ENCODE measurements at places on chromosomes 6 and 20. TPM values are rescaled to one million over a fixed set of nuclear protein-coding genes. Genes with fewer than 3 reads are reported as not detected.

The ENPP5 gene
- total RNA-seq = 13.9 TPM

The SLC35F1 gene
- total RNA-seq = 12.8 TPM

The HTR1B gene
- total RNA-seq = 2.3 TPM

The HAO1 gene
- not detected for total RNA-seq

The BCL2L1 gene
- total RNA-seq = 82.4 TPM

The ZSWIM1 gene
- total RNA-seq = 11.6 TPM

The GSTA2 gene
- 1.1 TPM for total RNA-seq

The DLL1 gene
- 3.5 TPM for total RNA-seq

DNA sequence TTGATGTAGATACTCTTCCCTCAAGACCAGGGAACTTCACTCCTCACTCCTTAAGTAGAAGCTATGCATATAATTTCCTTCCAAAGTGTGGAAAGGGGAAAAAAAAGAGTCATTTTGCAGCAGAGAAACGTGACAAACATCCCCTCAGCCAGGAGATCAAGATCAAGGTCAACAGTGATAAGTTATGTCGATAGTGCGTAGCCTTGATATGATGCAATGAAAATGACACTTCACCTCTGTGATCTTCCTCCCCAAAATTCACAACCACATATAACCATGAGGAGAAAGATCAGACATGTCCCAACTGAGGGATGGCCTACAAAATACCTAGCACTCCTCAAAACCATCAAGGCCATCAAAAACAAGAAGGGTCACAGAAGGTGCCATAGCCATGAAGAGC is 160.4 kb upstream of the MYLIP start:
- H3K36me3 ChIP-seq = no peaks in the 10 kb centered on the region
- no peaks in the 10 kb centered on the region for H3K27me3 ChIP-seq
- H3K4me1 ChIP-seq = peaks cover 9% of the 10 kb centered on the region
- no peak for DNase-seq
- no peak overlapping the region for H3K27ac ChIP-seq

GRCh38 chr6:36252005-36252404 is 17.9 kb upstream of the PNPLA1 start:
- H3K4me3 ChIP-seq = no peak overlapping the region
- H3K27me3 ChIP-seq = no peaks in the 10 kb centered on the region
- DNase-seq = no peak
- no peak overlapping the region for H3K27ac ChIP-seq
- H3K4me1 ChIP-seq = no peaks in the 10 kb centered on the region

DNA sequence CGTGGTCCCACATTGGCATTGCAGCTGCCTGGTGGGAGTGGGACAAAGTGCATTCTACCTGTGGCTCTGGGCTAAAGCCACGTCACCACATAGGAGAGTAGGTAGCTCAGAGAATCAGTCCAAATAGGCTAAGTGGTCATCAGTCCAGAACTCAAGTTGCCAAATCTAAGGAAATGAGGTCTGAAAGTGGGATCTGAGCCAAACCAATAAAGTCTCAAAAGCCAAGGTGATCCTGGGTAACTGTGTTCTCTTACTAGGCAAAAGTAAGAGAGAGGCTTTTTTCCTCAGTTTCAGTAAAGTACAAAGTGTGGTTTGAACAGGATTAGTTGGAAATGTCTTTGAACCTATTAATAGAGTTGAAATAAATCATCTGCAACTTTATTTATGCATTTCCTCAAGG is 68.6 kb upstream of the CNKSR3 start:
- H3K4me1 ChIP-seq = no peaks in the 10 kb centered on the region
- H3K27ac ChIP-seq = no peak overlapping the region
- DNase-seq = no peak

- H3K27me3 ChIP-seq = peaks cover 8% of the 10 kb centered on the region
- no peak overlapping the region for H3K27ac ChIP-seq
- H3K4me1 ChIP-seq = peaks cover 14% of the 10 kb centered on the region
- no peaks in the 10 kb centered on the region for H3K36me3 ChIP-seq
- no peak for DNase-seq
Observed at GRCh38 chr6:13076575-13076974, 251.8 kb downstream of the TBC1D7 start.

- H3K27ac ChIP-seq = no peak overlapping the region
- DNase-seq = no peak
- no peaks in the 10 kb centered on the region for H3K27me3 ChIP-seq
Observed at GRCh38 chr6:47520282-47520681, 42.7 kb downstream of the CD2AP start.

DNA sequence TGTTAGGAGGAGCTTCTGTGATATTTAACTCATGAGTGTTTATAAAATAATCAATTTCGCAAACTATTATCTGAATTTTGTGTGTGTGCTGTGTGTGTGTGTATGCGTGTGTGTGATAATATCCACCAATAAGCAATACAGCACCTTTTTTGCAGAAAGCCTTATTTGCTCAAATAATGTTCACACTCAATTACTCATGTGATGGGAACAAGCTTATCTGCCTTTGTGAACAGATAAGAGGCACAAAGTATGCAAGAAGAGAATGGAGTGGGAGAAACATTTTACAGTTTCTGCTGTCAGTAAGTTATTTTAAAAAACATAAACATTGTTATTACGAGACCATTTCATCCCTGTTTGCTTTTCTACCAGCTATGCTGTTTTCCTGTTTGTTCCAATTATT is 36.7 kb upstream of the PTPRK start:
- no peaks in the 10 kb centered on the region for H3K36me3 ChIP-seq
- peaks cover 5% of the 10 kb centered on the region for H3K4me1 ChIP-seq
- DNase-seq = no peak
- H3K27me3 ChIP-seq = peaks cover 11% of the 10 kb centered on the region

DNA sequence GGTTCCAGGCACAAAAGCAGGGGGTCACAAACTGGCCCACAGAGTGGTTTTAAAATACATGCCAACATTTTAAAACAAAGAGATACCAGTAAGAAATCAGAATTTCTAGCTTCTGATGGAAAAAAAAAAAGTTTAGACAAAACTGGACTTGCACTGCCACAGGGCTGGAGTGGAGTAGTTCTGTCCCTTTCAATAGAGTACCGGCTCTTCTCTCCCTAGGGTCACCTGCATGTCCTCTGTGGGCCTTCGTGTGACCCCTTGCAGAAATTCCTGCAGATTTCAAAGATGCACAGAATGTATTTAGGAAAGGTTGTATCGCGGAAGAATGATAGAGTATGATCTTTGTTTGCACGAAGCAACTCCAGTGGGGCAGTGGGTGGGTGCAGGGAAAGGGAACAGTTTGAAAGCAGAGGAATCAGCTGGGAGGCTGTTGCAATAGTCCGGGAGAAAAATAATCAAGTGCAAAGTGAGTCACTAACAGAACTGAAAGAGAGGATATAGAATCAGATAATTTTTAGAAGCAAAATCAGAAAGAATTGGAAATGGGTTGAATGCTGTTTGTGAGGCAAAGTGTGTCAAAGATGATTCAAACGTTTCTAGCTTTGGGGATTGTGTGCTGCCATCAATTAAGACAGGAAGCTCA is 97.3 kb upstream of the STXBP5 start:
- no peaks in the 10 kb centered on the region for H3K27me3 ChIP-seq
- H3K4me3 ChIP-seq = no peak overlapping the region
- no peak for DNase-seq
- no peaks in the 10 kb centered on the region for H3K36me3 ChIP-seq
- H3K27ac ChIP-seq = no peak overlapping the region

GRCh38 chr6:10373642-10374359 is 41.1 kb downstream of the TFAP2A start:
- no peak overlapping the region for H3K4me3 ChIP-seq
- H3K27ac ChIP-seq = no peak overlapping the region
- no peak for DNase-seq

DNA sequence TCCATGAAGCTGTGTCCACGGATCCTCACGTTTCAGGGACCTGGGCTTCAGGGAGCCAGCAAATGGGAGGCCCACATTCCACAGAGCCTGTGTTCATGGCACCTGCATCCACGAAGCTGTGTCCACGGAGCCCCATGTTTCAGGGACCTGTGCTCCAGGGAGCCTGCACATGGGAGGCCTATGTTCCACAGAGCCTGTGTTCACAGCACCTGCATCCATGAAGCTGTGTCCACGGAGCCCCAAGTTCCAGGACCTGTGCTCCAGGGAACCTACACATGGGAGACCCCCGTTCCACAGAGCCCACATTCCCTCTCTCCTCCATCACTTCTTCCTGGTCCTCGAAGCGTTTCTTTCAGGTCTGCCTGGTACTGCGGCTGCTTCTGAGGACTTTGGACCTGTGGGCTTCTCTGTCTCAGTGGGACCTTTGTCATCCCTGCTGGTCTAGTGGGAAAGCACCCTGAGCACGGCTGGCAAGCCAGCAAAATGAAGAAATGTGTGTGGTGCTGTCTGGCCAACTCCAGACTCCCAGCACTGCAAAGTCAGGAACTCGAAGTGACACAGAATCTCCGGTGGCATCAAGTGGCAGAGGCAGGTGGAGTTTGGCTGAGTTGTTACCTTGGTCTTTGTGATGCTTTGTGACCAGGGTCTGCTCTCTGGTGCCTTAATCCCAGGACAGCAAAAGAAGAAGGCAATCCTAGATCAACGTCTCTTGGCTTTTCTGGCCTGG is 245.9 kb downstream of the DLL1 start:
- H3K4me1 ChIP-seq = no peaks in the 10 kb centered on the region
- no peak for DNase-seq
- no peaks in the 10 kb centered on the region for H3K27me3 ChIP-seq

DNA sequence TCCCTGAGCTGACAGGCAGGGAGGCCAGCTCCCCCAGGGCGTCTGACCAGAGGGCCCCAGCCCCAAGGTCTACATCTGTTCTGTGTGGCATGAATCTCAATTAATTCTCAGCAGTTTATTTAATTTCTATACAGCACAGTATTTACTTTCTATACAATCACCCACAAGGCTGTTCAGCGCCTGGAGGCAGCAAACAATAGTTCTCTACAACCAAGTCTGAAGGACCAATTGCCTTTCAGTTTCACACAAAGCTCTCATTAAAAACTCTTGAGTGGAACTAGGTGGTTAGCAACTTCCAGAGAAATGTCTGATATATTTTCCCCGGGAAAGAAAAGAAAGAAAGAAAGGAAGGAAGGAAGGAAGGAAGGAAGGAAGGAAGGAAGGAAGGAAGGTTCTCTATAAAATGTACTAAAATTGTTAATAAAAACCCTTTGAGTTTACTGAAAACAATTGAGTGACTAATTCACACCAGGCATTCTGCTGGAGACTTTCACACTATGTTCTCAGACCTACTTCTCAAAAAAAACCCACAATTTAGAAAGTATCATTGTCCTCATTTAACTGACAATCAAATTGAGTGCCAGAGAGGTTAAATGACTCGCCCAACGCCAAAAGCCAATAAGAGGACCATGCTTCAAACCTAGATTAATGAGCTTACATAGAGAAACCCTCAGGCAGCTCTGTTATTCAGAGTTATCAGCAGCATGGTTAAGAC is 62.5 kb downstream of the METTL24 start:
- H3K27ac ChIP-seq = peak overlapping the region; percentile 71
- H3K4me1 ChIP-seq = peaks cover 3% of the 10 kb centered on the region
- no peak overlapping the region for H3K4me3 ChIP-seq
- no peaks in the 10 kb centered on the region for H3K27me3 ChIP-seq

DNA sequence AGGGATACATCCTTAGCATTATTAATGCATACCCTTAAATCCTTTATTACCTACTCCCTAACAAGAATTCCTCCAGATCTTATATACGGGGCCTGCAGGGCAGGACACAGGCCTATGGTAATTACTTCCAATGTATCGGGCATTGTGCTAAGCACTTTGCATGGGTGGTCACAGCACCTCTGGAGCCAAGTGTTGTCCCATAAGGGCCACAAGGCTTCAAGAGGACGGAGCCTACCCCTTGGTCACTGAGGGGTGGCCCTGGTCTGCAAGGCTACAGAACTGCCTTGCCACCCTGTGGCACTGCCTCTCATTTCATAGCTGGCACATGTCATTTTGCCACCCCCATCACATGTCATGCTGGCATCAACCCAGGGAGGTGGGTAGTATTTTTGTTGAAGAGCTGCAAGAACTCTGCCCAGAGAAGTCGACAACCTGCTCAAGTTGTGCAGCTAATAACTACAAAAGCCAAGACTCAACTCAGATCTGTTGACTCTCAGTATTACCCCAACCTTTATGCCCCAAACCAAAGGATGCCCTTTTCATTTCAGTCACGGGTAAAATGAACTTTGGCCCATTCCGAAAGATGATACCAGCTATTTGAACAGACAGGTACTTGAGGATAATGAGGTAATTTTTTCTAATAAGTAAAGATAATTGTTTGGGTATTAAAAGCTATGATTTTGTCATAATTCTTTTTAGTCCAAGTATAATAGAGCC is 144.1 kb upstream of the AKAP12 start:
- H3K4me3 ChIP-seq = no peak overlapping the region
- H3K4me1 ChIP-seq = no peaks in the 10 kb centered on the region
- H3K27ac ChIP-seq = no peak overlapping the region
- H3K36me3 ChIP-seq = peaks cover 40% of the 10 kb centered on the region
- peak; percentile 22 for DNase-seq

DNA sequence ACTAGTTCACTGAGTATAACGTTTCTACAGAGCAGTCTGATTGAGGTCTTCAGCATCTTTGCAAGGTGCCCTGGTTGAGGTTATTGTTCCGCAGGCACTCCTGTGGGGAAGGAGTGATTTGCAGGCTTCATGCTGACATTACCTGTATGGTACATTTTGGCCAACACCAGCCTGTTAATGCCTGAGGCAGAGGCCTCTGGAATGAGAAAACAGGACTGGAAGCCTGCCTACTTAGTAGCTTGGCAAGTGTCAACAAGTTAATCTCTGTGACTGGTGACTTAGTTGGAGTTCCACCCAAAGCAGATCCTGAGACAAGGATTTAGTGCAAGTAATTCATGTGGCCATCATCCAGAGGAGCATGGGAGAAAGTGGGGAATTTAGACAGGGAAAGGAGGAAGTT is 24.6 kb downstream of the MAS1 start:
- no peaks in the 10 kb centered on the region for H3K36me3 ChIP-seq
- no peak overlapping the region for H3K4me3 ChIP-seq
- DNase-seq = no peak

DNA sequence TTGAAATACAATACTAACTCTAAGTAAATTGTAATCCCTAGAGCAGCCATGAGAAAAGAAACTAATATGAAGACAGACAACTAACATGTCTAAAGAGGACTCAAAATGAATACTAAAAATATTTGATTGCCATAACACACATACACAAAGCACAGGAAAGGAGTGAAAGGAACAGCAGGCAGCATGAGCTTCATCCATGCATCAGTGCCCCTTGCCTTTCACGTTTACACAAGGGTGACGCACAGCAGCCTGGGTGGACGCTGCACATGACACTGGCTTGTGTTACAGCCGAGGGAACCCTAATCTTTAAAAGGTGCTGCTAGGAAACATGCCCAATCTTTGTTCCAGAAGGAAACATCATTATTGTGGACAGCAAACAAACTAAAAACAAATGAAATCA is 123.5 kb downstream of the MAN1A1 start:
- H3K4me1 ChIP-seq = no peaks in the 10 kb centered on the region
- H3K36me3 ChIP-seq = peaks cover 13% of the 10 kb centered on the region
- H3K27me3 ChIP-seq = no peaks in the 10 kb centered on the region
- H3K27ac ChIP-seq = no peak overlapping the region
- no peak overlapping the region for H3K4me3 ChIP-seq

- peaks cover 7% of the 10 kb centered on the region for H3K4me1 ChIP-seq
- H3K27me3 ChIP-seq = peaks cover 5% of the 10 kb centered on the region
- no peak overlapping the region for H3K4me3 ChIP-seq
- H3K27ac ChIP-seq = no peak overlapping the region
- DNase-seq = no peak
- no peaks in the 10 kb centered on the region for H3K36me3 ChIP-seq
Observed at GRCh38 chr20:8126841-8127378, 5.2 kb upstream of the PLCB1 start.

GRCh38 chr6:52515219-52515960 is 61.5 kb downstream of the TRAM2 start:
- H3K27me3 ChIP-seq = no peaks in the 10 kb centered on the region
- peaks cover 41% of the 10 kb centered on the region for H3K36me3 ChIP-seq
- peaks cover 10% of the 10 kb centered on the region for H3K4me1 ChIP-seq

Measured in endodermal cell (in vitro differentiated cells).